Vagina (tissue), 2 donors: ENCODE measurements at places on chromosomes 1 and 21. TPM values are rescaled to one million over a fixed set of nuclear protein-coding genes. Genes with fewer than 3 reads are reported as not detected.

- DNase-seq, result peak; percentile 37
Measured at GRCh38 chr1:18527921-18528320, 47.2 kb downstream of the KLHDC7A start.

DNA sequence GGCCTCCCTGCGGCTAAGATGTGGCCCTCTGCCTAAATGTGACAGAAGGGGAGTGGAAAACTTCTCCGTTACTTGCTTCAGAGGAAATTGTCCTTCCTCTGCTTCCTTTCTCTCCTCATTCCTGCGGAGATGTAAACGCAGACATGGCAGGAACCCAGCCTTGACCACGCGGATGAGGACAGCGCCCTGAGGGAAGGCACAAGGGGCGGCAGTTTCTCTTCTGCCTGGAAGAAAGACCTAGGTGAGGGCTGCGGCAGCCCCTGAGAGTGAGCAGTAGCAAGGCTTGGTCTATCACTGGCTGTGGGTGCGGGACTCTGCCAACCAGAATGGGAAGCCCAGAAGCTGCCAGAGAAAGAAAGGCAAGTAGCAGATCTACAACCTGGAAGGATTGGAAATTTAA is 14.0 kb upstream of the CTPS1 start:
- DNase-seq, result no peak

DNA sequence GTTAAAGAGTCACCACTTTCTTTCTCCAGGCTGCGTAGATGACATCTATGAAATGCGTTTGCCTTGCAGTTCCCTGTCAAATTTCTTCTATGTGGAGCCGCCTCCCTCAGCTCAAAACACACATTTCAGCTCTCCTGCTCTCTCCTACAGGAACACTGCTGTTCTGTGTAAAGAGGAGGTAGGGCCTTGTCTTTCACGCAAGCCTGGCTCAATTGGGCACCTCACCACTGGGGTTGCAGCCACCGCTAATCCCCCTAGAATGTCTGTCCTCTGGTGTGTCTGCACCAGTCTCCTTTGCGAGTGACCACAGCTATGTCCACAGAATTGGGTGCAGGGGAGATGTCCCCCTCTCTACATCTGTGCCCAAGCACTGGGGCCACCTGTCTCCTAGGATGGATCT is 31.8 kb upstream of the CFHR4 start:
- no peak for DNase-seq

Gene GJA9
- not detected for total RNA-seq

DNA sequence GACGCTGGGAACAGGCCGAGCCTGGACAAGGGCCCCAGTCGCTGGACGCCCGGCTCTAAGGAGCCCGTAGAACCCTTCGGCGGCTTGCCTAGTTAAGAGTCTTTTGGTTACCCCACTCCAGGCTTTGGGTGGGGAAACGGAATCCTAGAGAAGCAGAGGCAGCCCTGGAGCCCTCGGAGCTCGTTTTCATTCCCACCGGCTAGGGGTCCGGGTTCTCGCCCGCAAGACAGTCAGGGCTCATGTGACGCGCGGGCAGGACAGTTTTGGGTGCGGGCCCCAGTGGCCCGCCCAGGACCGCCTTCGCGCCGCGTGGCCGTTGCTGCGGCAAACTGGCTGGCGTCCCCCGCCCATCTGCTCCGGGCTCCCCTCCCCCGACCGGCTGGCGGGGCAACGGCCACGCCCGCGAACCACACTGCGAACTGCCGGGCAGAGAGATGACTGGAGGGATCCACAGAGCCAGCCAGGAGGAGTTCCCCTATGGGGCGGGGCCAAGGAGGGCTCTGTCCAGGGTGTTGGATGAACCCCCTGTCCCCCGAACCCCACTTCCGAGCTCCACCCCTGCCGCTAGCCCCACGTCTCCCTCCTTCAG is 829 bp upstream of the HES2 start:
- DNase-seq, result no peak

DNA sequence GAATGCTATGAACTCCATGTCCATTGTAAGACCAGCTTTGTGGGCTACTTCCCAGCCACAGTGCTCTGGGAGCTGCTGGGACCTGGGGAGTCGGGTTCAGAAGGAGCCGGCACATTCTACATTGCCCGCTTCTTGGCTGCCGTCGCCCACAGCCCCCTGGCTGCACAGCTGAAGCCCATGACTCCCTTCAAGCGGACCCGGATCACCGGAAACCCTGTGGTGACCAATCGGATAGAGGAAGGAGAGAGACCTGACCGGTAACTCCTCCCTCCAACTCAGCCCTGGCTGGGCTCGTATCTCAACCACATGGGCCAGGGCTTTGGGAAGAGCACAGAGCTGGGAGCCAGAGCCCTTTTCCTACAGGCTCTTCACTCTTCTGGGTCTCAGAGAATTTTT is 15.4 kb downstream of the MOV10 start:
- DNase-seq, result no peak

Gene A3GALT2
- not detected for total RNA-seq

Gene UQCRHL
- 1.5 TPM for total RNA-seq

- no peak for DNase-seq
Measured at GRCh38 chr1:224554620-224555259, 61.4 kb upstream of the CNIH3 start.

- no peak for DNase-seq
Measured at GRCh38 chr1:89870998-89871397, 50.2 kb downstream of the LRRC8D start.

DNA sequence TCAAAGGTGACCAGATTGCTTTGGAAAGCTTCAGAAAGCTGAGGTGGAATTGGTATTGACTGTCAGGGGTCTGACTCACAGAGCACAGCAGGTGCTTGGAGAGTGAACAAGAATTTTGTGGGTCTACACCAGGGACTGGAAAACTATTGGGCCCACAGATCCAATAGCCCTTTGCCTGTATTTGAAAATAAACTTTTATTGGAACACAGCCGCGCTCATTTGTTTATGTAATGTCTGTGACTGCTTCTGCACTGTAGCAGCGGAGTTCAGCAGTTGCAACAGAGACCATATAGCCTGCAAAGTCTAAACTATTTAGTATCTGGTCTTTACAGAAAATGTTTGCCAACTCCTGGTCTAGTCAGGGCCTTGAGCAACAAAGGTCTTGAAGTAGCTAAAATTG is 315.6 kb downstream of the NFIA start:
- no peak for DNase-seq

GRCh38 chr21:46369520-46370235 is 45.7 kb downstream of the PCNT start:
- no peak for DNase-seq

Gene RAP1GAP
- 1.2 TPM for total RNA-seq

Gene IRF6
- total RNA-seq, result 83.5 TPM
